Fibroblast of skin of left biceps (primary cell): ENCODE measurements at places on chromosomes 3 and 15.

- DNase-seq, result no peak
These were observed 244.9 kb downstream of the FGF12 start for GRCh38 chr3:192482391-192482790.

- no peak for DNase-seq
These were observed 105.3 kb downstream of the CD47 start for GRCh38 chr3:107985496-107985895.

- no peak for DNase-seq
These were observed 102.1 kb upstream of the ARPP21 start for GRCh38 chr3:35537265-35537664.

DNA sequence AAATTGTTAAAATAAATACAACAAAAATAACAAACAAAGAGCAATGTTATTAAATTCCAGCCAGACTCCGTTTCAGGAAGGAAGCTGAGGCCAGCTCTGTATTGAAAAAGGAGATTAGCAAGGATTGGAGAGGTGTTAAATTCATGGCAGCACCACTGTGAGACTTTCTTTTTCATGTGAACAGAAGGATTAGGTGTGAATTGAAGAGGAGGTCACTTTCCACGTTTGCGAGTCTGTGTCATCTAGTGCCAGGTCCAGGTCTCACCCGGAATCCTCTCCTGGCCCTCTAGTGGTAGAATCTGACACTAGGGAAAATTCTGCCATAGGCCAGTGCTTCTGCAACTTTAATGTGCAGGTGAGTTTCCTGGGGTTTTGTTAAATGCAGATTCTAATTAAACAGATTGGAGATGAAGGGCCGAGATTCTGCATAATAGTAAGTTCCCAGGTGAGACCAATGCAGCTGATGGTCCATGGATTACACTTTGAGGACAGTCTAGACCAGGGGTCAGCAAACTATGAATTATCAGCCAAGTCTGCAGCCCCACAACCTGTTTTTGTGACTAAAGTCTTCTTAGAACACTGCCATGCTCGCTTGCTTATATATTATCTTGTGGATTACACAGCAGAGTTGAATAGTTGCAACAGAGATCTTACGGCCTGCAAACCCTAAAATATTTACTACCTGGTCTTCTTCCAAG, 9.2 kb upstream of the SLC6A1 start:
- no peak for DNase-seq

DNA sequence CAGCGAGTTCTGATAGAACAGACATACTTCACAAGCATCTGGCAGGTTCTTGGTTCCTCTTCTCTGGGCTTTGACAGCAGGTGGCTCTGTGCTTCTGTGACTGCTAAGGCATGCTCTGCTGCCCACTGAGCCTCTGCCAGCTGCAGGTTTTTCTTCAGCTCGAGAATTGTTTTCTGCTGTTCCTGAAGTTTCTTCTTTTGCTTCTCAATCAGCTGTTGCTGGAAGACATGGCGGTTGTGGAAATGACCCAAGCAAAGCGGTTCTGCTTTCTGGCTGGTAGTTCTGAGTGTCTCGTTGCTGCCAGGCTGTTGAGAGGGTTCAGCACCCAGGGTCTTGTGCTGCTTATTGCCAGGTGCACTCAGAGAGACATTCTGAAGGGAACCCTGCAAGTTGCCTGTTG, 50.8 kb downstream of the CCDC191 start:
- no peak for DNase-seq

- DNase-seq, result no peak
These were observed 35.6 kb upstream of the GPR160 start for GRCh38 chr3:170002231-170002630.

DNA sequence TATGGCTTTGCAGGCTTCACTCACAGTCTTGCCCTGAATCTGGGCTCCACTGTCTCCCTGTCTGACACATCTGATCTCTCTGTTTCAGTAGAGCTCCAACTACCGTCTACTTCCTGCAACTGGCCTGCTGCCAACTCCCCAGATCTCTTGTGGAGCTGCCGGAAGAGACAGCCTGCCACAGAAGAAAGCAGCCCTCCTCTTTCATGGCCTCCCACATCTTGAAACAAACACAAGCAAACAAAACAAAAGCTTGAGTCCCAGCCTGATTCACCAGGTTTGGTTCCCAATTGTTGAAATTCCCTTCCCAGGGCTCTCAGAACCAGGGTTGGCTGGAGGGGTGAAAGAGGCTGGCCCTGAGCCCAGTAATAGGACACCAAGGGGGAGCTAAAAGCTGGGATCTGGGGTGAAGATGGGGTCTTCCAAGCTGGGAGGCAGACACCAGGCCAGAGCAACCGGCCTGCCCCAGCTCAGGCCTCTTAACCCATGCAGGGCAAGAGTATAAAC, 55.3 kb upstream of the CA12 start:
- peak; percentile 72 for DNase-seq

- no peak for DNase-seq
These were observed 22.2 kb upstream of the CDAN1 start for GRCh38 chr15:42759093-42759492.

GRCh38 chr15:74438721-74439316, 5.1 kb upstream of the SEMA7A start:
- peak; percentile 44 for DNase-seq

- no peak for DNase-seq
These were observed 8.9 kb upstream of the BUB1B start for GRCh38 chr15:40151991-40152390.

- DNase-seq, result no peak
These were observed 108.1 kb upstream of the AADACL2 start for GRCh38 chr3:151625586-151625985.

DNA sequence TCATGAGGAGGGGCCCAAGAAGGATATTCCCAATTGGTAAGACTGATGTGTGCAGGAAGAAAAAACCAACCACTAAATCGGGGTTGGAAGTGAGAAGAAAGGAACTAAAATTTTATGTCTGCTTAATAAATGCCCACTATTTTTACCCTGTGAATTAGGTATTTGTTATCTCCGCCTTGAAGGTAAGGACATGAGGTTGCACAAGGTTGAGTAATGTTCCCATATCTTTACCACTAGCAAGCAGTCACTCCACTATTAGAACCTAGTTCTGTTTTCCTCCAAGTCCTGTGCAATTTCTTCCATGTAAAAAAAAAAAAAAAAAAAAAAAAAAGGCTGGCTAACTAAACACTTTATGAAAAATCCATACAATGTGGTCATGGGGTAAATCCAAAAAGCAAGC, 318.5 kb upstream of the SLCO3A1 start:
- no peak for DNase-seq

DNA sequence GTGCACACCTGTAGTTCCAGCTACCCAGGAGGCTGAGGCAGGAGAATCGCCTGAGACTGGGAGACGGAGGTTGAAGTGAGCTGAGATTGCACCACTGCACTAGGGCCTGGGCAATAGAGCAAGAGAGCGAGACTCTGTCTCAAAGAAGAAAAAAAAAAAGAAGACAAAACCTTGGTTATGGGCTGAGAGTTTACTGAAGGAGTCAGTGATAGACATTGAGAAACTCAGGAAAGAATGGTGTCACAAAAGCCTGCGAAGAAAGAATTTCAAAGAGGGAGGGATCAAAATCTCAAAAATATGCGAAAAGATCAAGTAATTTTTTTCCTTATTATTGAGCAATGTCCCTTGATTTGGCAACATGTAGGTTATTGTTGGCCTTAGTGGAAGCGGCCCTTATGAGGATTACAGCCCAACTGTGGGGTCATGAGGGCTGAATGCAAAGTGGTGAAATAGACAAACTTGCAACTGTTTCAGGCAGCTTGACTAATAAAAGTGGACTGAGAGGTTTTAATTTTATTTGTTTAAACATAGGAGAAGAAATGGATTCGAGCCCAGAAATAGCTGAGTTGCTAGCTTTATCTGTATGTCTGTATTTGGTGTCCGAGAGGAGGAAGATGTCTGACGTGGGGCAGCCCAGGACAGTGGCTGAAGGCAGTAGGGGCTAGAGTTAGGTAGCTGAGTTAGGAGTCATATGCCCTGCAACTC, 18.8 kb upstream of the CELF6 start:
- peak; percentile 59 for DNase-seq

DNA sequence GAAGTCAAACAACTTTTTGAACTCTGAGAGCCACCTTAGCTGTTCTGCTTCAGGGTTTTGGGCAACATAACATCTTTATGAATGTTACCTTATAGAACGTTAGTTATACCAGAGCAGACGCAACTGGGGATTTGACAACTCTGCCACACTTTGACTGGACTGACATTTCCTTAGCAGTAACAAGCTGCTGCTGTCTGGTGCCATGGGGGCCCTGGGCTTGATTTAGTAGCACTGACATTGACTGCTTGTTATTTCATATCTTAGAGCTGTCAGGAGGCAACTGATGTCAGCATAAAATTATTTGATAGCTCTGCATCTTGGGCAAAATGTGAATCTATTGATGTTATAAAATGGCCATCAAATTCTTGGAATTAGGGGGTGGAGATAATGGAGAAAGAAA, 285.4 kb downstream of the ROBO2 start:
- no peak for DNase-seq

GRCh38 chr3:15450438-15451215, 23.2 kb downstream of the EAF1 start:
- no peak for DNase-seq

DNA sequence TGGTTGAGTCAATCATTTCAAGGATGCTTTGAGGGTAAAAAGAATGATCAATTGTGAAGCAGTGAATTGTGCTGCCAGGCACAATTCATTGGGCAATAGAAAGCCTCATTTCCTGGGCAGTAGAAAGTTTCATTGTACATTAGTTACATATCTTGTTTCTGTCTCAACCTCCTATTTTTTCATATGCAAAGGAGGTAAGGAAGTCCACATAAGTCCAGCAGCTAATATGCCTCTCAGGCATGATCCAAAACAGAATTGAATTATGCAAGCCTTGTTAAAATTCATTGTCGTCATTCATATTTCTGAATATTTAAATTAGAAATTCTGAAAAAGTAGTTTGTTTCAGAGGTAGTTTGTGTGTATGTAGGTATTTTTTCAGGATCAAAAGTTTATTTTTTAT, 65.8 kb downstream of the TFRC start:
- DNase-seq, result no peak

- DNase-seq, result no peak
These were observed 305.2 kb upstream of the SEMA6D start for GRCh38 chr15:47412136-47412535.

DNA sequence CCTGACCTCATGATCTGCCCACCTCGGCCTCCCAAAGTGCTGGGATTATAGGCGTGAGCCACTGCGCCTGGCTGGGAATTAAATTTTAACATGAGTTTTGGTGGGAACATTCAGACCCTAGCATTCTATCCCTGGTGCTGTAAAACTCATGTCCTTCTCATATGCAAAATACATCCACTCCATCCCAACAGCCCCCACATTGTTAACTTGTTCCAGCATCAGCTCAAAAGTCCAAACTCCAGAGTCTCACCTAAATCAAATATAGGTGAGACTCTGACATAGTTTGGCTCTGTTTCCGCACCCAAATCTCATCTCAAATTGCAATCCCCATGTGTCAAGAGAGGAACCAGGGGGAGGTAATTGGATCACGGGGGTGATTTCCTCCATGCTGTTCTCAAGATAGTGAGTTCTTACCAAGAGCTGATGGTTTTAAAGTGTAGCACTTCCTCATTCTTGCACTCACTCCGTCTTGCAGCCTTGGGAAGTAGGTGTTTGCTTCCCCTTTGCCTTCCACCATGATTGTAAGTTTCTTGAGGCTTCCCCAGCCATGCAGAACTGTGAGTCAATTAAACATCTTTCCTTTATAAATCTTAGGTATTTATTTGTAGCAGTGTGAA, 96.2 kb upstream of the PLCL2 start:
- no peak for DNase-seq

- no peak for DNase-seq
These were observed 309.9 kb downstream of the CLSTN2 start for GRCh38 chr3:140244893-140245292.

DNA sequence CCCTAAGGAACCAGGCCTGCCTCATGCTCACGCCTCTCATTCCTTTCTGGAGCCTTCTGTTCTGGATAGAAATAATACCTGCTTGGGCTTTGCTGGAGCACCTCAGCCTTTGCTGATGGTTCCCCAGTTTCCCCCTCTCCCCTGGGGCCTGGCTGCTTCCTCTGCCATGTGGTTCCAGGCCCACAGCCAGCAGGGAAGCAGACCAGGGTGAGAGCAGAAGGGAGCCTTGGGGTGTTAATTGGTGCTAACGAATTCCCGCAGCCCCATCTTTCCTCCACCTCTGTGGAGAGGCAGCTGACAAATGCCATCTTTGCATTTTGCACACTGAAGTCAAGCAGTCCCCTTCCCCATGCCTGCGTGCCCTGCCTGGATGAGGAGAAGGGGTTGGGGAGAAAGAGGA, 13.1 kb upstream of the CORO2B start:
- no peak for DNase-seq

DNA sequence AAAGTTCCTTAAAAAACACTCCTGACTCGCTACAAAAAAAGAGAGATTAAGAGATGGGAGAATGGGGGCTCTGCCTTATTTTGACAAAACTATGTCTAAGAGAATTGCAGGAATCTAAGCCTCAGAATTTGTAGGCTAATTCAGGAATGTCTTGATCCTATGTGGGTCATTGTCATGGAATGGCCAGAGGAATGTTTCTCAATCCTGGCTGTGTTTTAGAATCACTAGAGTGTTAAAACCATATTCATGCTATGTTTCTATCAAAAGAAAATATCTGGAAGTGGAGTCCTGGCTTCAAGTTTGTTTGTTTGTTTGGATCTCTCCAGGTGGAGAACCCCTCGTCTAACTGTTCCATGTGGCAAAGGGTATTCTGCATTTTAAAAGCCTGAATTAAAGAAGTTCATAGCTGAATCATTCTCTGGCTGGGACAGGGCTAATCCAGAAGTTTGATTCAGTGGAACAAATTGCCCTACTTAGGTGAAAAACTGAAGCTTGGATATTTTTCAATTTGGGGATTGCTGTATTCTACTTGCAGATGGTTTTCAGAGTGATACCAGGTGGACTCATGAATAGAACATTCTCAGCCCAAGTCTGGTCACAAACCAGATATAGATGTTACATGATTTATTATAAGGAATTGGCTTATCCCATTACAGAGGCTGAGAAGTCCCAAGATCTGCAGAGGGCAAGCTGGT, 28.2 kb downstream of the GJD2 start:
- no peak for DNase-seq

GRCh38 chr3:197093871-197094270, 64.3 kb upstream of the MELTF start:
- DNase-seq, result no peak

- no peak for DNase-seq
These were observed 95.2 kb upstream of the CTNNB1 start for GRCh38 chr3:41104147-41104546.

DNA sequence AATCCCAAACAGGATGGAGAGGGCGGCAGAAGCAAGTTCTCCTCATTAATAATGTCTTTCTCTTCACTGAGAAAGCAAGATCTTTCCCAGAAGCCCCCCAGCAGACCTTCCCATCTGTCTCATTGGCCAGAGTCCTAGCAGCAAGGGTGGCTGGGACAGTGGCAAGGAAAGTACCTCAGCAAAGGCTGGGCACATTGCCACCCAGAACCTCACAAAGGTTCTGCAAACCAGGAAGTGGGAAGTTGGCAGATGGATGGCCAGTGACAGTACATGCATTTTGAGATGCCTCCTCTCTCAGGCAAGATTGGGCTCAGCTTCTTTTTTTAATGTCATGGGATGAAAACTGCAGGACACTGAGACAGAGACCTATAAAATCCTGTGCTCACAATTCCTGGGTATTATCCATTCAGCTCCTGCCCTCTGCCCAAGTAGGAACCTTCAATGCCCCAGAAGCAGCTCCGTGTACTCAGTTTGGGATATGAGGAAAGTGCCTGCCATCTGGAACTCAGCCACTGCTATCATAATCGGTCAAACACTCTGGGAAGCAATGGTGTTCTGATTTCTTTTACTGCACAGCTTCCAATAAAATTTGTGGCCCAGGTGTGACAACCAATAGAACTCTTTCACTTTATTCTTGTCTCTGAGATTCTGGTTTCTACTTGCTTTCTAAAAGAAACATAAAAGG, 25.5 kb downstream of the DPH3 start:
- DNase-seq, result no peak

GRCh38 chr3:64464955-64465354, 222.8 kb downstream of the ADAMTS9 start:
- no peak for DNase-seq
